NCI-H69 (cell line): ENCODE measurements at places on chromosomes 13 and 19.

DNA sequence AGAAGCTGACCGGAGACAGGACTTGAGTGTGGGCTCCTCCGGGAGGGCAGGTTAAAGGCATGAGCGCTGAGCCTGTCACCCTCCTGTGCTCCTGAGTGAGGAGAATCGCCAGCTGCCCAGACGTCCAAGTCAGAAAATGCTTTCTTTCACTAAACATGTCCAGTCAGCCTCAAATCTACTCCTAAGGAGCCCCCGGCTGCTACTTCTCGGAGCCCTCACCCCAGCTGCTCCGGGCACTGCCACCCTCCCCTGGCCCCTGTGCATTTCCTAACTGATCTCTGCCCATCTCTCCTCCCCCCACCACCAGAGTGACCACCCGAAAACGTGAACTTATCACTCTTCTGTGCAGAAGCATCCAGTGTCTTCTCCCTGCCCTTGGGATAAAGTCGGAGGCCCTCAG lies 277.5 kb upstream of the SOX1 start:
- DNase-seq = no peak

DNA sequence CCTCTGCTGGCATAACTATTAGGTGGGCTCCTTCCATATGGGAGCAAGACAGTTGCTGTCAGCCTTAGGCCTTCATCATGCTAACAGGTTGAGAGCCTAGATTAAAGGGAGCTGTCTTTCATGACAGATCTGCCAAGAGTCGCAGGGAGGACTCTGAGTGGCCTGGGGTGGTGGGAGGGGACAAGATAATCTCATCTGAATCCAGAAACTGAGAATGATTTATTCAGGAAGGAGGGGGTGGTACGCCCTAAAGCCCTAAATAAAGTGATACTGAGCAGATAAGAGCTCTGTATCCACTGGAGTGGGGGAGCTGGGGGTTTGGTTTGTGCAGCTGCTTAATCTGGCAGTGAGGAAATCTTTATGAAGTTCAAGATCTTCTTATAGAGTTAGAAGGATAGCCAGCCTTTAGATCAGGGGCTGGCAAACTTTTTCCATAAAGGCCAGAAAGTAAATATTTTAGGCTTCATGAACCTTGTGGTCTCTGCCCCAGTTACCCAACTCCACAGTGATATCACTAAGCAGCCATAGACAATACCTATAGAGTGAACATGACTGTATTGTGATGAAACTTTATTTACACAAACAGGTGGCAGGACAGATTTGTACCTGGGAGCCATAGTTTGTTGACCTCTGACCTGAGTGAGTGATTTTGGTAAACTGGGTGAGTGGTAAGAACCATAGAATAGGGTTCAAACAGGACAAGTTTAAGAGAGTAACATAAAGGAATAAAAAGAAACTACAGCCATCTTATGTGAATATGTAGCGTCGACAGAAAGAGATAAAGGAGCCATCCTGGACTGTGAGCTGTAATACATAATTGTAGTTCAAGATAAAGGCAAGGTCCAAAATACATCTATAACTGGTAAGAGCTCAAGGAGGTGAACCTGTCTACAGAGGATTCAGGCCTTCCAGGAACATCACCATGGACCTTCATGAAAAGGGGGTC lies 9.8 kb upstream of the STK24 start:
- peak; percentile 52 for DNase-seq

DNA sequence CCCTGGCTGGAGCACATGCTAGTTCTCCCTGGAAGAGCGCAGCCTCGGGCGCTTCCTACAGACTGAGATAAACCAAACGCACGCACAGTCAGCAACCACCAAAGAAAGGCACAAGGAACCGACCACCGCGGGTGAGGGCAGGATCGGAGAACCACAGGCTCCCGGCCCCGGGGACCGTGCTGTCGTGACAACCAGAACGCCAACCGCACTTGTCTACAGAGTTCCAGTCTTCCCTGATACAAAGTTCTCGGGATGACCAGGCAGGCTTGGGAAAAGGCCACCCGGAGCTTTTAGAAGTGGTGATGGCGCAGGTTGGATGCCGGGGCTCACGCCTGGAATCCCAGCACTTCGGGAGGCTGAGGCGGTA lies 33.1 kb upstream of the CACTIN start:
- DNase-seq = no peak

DNA sequence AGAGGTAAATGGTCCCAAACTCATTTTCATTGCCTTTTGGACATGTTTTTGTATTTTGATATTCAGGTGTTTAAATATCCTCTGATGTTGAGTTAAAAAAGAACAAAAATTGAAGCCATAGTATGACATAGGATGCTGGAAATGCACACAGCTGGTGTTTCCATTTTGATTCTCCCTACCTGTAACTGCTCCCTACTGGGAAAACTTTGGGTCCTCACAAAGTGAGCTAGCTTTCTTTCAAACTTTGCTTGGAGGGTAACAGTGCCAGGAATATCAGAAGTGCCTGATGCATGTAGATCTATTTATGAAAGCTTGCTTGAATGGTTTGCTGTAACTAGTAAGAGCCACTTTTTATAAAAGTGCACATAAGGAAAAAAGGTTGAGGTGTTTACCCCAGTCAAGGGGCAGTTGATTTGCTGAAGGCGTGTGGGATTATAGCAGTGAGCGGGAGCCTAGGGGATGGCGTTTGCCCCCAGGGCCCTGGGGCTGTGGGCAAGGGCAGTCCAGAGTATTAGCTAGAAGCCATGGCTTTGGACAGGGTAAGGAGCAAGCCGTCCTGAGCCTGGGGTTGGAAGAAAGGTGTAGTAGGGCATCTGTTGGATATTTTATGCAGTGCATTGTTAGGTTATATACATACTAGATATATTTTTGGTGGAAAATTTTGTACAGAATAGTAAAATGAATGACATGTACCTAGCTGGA lies 4.3 kb downstream of the RPS9 start:
- no peak for DNase-seq

DNA sequence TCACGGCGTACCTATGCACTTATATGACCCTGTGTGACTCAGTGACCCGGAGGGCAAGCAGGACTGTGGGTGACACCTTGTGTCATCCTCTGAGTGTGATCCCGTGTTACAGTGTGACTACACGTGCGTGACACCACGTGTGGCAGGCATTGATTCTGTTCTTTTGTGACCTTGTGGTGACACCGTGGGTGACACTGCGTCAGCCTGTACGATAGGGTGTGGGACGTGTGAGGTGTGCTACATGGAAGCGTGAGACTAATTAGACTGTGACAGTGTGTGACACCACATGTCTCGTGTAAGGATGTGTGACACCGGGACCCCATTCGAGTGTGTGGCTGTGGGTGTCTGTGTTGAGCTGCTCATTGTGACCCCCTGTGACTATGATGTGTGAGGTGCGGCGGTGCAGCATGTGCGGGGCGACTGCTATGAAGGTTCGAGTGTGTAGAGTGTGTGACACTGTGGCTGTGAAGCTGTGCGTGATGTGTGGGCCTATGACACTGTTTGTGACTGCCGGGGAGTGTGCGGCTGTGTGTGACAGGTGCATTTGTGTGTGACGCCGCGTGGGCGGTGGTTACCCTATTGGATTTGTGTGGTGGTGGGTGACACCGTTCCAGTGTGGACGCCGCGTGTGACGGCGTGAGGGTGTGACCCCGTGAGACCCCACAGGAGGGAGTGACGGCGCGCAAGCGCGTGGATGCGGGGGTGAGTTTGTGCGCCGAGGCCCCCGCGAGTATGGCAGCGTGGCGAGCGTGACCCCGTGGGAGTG lies 399 bp upstream of the SPTBN4 start:
- DNase-seq = peak; percentile 17

DNA sequence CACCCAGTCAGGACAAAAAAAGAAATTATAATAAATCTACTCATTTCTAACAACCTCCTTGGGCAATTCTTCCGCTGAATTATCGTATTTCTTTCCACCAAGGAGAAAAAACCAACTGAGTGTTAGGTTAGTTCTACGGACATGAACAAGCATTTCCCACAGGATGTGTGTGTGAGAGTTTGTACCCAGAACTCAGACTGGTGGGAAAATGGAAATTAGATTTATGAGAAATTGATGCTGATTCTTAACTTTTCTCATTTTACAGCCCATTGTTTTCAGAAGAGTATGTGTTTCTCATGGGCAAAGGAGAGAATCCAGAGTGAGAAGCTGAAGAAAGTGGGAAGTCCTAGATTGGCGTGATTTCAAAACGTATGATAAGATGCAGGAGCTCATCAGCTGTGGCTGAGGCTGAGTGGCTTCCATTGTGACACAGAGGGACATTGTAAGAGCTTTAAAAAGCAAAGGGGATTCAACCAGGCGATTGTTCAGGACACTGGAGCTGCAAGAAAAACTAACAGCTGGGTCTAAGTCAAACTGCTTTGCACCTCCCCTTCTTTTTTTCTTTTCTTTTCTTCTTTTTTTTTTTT lies 184.7 kb upstream of the ARGLU1 start:
- no peak for DNase-seq
